ENCODE measurements at places on chromosomes 1 and 21. TPM values are rescaled to one million over a fixed set of nuclear protein-coding genes. Genes with fewer than 3 reads are reported as not detected.

The GPR25 gene
- total RNA-seq = not detected

The OR2M3 gene
- total RNA-seq = not detected

The HEYL gene
- 4.0 TPM for total RNA-seq

The GABPB2 gene
- total RNA-seq = 6.5 TPM

The CELA3B gene
- not detected for total RNA-seq

The OR2T35 gene
- total RNA-seq = not detected

The GJB5 gene
- total RNA-seq = not detected

The GBP6 gene
- not detected for total RNA-seq

The TSEN15 gene
- total RNA-seq = 52.6 TPM

The KRTAP10-10 gene
- not detected for total RNA-seq

GRCh38 chr1:46452931-46453325 is 36.7 kb upstream of the DMBX1 start:
- H3K36me3 ChIP-seq = no peaks in the 10 kb centered on the region
- no peak overlapping the region for H3K4me3 ChIP-seq
- H3K4me1 ChIP-seq = peaks cover 8% of the 10 kb centered on the region

GRCh38 chr1:2300851-2301606 is 72.9 kb downstream of the SKI start:
- no peaks in the 10 kb centered on the region for H3K36me3 ChIP-seq
- no peak overlapping the region for H3K27ac ChIP-seq
- H3K4me1 ChIP-seq = peaks cover 3% of the 10 kb centered on the region
- no peaks in the 10 kb centered on the region for H3K27me3 ChIP-seq
- no peak overlapping the region for H3K4me3 ChIP-seq

GRCh38 chr1:68384321-68384813 is 65.4 kb downstream of the RPE65 start:
- H3K36me3 ChIP-seq = no peaks in the 10 kb centered on the region
- H3K4me1 ChIP-seq = no peaks in the 10 kb centered on the region
- no peaks in the 10 kb centered on the region for H3K27me3 ChIP-seq
- H3K4me3 ChIP-seq = no peak overlapping the region
- DNase-seq = no peak
- H3K27ac ChIP-seq = no peak overlapping the region

DNA sequence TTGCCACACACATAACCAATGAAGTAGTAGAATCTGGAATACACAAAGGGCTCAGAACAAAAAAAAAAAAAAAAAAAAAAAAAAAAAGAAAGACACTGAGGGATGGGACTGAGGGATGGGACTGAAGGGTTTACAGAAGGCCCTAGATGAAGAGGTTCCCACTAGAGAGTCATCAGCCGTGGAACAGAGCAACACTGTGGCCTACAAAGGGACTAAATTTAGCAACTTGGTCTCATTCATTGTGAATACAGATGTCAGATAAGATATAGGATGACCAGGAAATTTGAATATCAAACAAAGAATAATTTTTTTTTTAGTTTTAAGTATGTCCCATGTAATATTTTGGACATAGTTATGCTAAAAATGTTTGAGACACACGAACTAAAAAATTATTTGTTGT is 62.1 kb downstream of the GLUL start:
- H3K36me3 ChIP-seq = no peaks in the 10 kb centered on the region
- H3K4me1 ChIP-seq = peaks cover 13% of the 10 kb centered on the region
- H3K27me3 ChIP-seq = no peaks in the 10 kb centered on the region
- H3K27ac ChIP-seq = no peak overlapping the region

DNA sequence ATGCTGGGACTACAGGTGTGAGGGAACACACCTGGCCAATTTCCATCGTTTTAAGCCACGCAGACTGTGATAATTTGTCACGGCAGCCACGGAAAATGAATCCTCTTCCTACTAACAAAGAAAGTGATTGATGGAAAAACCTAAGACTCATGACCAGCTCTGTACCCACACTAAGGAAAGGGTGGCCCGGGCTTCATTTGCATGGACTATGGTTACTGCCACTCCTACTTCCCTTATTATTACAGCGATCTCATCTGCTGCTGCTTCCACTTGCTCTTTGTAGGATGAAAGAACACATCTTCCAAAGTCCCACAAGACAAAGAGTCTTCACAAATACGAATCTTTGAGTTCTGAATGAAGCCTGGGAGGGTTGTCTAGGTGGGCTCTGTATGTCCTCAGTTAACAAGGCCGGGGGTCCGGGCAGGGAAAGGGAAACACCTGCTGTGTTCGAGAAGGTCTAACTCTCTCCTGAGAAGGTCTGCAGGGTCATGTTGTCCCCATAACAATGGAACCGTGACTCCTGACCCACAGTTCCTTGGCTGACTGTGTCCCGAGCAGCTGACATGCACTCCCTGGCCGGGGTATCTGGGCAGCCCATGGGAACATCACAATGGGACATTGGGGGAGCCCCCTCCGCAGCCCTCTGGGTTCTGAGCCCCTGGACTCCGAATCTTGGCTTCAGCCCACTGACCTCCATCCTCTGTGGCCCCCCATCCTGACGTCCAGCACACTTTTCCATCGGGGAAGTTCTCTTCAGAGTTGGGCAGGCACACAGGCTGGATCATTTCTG is 13.3 kb upstream of the TFF1 start:
- no peak for DNase-seq
- H3K27ac ChIP-seq = no peak overlapping the region
- H3K4me1 ChIP-seq = peaks cover 8% of the 10 kb centered on the region
- H3K27me3 ChIP-seq = no peaks in the 10 kb centered on the region
- H3K36me3 ChIP-seq = no peaks in the 10 kb centered on the region

GRCh38 chr1:54849219-54850068 is 37.6 kb downstream of the DHCR24 start:
- no peak for DNase-seq
- H3K27ac ChIP-seq = no peak overlapping the region
- no peaks in the 10 kb centered on the region for H3K36me3 ChIP-seq
- no peak overlapping the region for H3K4me3 ChIP-seq
- no peaks in the 10 kb centered on the region for H3K4me1 ChIP-seq

DNA sequence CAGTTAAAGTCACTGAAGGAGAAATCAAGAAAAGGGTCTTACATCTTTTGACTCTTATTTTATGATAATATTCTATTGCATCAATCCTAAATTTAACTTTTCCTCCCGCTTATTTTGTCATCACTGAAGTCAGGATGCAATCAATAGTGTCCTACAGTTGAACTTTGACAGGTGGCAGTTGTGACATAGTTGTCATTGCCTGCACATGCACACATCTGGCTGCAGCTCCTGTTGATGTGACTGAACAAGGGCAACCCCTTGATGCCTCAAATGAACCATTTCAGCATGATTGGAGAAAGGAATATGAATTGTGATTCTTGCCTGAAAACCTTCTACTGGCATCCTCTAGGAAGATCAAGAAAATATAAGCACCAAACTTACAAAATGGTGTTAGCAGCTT is 157.7 kb downstream of the NTNG1 start:
- no peaks in the 10 kb centered on the region for H3K4me1 ChIP-seq
- no peak overlapping the region for H3K27ac ChIP-seq
- H3K36me3 ChIP-seq = no peaks in the 10 kb centered on the region
- H3K4me3 ChIP-seq = no peak overlapping the region
- no peaks in the 10 kb centered on the region for H3K27me3 ChIP-seq

DNA sequence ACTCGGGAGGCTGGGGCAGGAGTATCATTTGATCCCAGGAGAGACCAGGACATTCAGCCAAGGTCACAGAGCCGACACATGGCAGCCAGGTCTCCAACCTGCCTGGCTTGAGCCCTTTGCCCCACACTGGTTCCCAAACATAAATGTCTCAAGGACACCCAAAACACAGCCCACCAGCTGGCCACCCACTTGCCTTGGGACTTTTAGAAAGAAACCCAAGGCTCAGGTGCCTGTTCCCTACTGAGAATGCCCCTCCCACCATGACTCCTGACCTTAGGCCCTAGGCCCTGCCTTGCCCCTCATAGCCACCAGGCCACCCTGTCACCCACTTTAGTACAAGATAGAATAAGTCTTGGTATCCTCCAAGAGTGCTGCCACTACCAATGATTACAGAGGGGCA is 41.9 kb upstream of the LRP8 start:
- H3K27ac ChIP-seq = no peak overlapping the region
- no peaks in the 10 kb centered on the region for H3K27me3 ChIP-seq
- H3K4me1 ChIP-seq = peaks cover 14% of the 10 kb centered on the region
- H3K36me3 ChIP-seq = no peaks in the 10 kb centered on the region
- no peak for DNase-seq
- no peak overlapping the region for H3K4me3 ChIP-seq

- H3K27ac ChIP-seq = no peak overlapping the region
- no peak overlapping the region for H3K4me3 ChIP-seq
- no peaks in the 10 kb centered on the region for H3K27me3 ChIP-seq
- DNase-seq = no peak
Measured at GRCh38 chr1:87362063-87362833, 33.6 kb downstream of the LMO4 start.

- H3K4me3 ChIP-seq = peak overlapping the region; percentile 70
- H3K27me3 ChIP-seq = peaks cover 50% of the 10 kb centered on the region
- no peaks in the 10 kb centered on the region for H3K36me3 ChIP-seq
- H3K4me1 ChIP-seq = no peaks in the 10 kb centered on the region
- DNase-seq = peak; percentile 36
Measured at GRCh38 chr21:37915497-37915911, 753 bp downstream of the KCNJ6 start.

DNA sequence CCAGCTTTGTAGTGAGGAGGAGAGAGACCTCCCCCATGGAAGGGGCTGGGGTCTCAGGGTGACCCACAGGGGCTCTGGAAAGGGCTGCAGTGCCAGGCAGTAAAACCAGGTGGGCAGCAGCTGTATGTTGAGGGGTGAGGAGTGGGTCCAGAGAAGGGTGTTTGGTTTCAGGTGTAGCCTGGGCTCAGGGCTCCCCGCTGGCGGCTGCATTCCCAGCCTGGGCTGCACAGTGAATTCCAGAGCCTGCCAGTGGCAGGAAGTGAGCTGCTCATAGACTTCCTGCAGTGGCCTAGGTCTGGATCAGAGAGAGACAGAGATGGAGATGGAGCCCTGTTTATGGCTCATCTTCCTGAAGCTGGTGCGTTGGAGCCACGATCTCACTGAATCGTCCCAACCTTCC is 356.4 kb downstream of the PTPRU start:
- DNase-seq = no peak
- H3K27ac ChIP-seq = no peak overlapping the region
- no peaks in the 10 kb centered on the region for H3K4me1 ChIP-seq
- H3K27me3 ChIP-seq = no peaks in the 10 kb centered on the region

DNA sequence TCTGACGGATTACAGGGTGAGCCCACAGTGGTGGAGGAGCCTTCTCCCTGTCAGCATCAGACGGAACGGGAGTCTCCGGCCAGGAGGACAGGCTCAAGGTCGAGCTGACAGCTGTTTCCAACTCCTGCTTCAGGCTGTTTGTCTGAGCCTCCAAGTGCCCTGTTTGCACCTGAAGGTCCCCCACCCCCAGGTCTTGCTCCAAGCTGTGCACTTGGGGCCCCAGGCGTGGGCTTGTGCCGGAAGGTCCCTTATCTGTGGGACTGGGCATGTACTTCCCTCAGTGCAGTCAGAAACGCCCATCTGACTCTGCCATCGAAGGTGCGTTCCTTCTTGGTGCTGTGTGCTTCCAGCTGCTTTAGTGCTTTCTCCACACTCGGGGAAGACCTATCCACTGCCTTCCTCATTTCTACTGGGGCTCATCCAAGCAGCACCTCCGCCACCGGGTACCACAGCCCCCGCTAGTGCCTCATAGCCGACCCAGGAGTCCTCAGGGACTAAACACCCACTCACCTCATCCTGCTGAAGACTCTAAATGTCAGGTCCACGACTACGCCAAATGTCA is 29.5 kb upstream of the CR2 start:
- no peaks in the 10 kb centered on the region for H3K36me3 ChIP-seq
- no peaks in the 10 kb centered on the region for H3K4me1 ChIP-seq
- peaks cover 7% of the 10 kb centered on the region for H3K27me3 ChIP-seq
- H3K4me3 ChIP-seq = no peak overlapping the region
- H3K27ac ChIP-seq = no peak overlapping the region
- no peak for DNase-seq

DNA sequence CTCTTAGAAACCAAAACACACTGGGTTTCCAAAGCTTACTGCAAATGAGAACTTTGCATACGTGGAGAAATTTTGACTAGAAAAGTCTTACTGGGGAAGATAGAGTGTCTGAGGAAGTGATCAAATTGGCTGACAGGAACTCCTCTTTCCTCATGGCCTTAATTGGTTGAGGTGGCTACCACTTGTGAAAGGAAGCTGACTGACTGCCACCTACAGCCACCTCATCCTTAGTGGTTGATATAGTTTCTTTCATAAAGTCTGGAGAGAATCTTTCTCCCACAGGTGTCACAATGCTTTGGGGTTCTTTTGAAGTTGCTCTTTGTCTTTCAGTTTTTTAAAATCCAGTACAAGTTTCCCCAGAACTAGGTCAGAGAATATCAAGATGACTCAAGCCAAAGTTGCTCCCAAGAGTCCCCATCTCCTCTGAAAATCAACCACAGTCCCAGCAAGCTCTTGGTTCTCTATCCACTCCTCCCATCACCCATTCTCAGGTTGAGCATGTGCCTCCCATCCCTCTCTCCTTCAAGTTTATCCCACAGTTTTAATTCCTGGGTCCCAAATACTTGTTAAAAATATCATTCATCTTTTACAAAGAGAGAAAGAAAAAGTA is 43.3 kb downstream of the GPR88 start:
- no peak overlapping the region for H3K27ac ChIP-seq
- H3K4me1 ChIP-seq = no peaks in the 10 kb centered on the region
- no peaks in the 10 kb centered on the region for H3K36me3 ChIP-seq
- no peak overlapping the region for H3K4me3 ChIP-seq
- DNase-seq = no peak

GRCh38 chr1:99849413-99849743 is 783 bp upstream of the AGL start:
- H3K4me1 ChIP-seq = peaks cover 11% of the 10 kb centered on the region
- no peaks in the 10 kb centered on the region for H3K36me3 ChIP-seq
- no peak overlapping the region for H3K27ac ChIP-seq
- H3K4me3 ChIP-seq = peak overlapping the region; percentile 71
- no peaks in the 10 kb centered on the region for H3K27me3 ChIP-seq
- no peak for DNase-seq

- H3K27me3 ChIP-seq = no peaks in the 10 kb centered on the region
- no peak for DNase-seq
- H3K4me3 ChIP-seq = no peak overlapping the region
- no peaks in the 10 kb centered on the region for H3K4me1 ChIP-seq
- H3K27ac ChIP-seq = no peak overlapping the region
- H3K36me3 ChIP-seq = no peaks in the 10 kb centered on the region
Measured at GRCh38 chr1:41152622-41153044, 89.5 kb downstream of the SCMH1 start.

GRCh38 chr1:79912813-79913212 is 906.3 kb upstream of the ADGRL4 start:
- peaks cover 5% of the 10 kb centered on the region for H3K4me1 ChIP-seq
- no peak for DNase-seq
- H3K36me3 ChIP-seq = no peaks in the 10 kb centered on the region
- no peaks in the 10 kb centered on the region for H3K27me3 ChIP-seq
- H3K27ac ChIP-seq = no peak overlapping the region

DNA sequence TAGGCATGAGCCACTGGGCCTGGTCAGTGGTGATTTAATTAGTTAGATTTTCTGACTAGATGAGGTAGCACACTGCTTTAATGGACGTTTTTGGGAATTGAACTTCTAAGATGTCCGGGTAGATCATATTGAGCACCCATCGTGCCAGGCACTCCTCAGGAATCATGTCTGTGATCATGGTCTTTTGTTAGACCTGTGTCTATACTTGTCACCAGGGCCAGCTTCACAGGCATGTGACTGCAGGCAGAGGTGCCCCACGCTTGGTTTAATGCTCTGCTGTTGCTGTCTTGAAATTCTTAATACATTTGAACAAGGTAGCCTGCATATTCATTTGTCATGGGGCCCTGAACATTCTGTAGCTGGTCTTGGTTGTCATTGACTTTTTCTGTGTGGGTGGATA is 19.6 kb downstream of the UBE4B start:
- H3K36me3 ChIP-seq = no peaks in the 10 kb centered on the region
- peaks cover 3% of the 10 kb centered on the region for H3K4me1 ChIP-seq
- no peak for DNase-seq
- no peak overlapping the region for H3K4me3 ChIP-seq

Measured in neural progenitor cell (in vitro differentiated cells).